ENCODE measurements at places on chromosomes 12 and 14. TPM values are rescaled to one million over a fixed set of nuclear protein-coding genes. Genes with fewer than 3 reads are reported as not detected.

TAMALIN gene
- 5.5 TPM for total RNA-seq

TMTC1 gene
- 5.4 TPM for total RNA-seq

PTMS gene
- total RNA-seq = 406 TPM

SLC17A8 gene
- total RNA-seq = 0.23 TPM

PZP gene
- total RNA-seq = 0.70 TPM

CLEC7A gene
- total RNA-seq = 1.2 TPM

CLEC4C gene
- not detected for total RNA-seq

PDZRN4 gene
- 0.20 TPM for total RNA-seq

GLS2 gene
- total RNA-seq = 251 TPM

HOXC5 gene
- not detected for total RNA-seq

DNA sequence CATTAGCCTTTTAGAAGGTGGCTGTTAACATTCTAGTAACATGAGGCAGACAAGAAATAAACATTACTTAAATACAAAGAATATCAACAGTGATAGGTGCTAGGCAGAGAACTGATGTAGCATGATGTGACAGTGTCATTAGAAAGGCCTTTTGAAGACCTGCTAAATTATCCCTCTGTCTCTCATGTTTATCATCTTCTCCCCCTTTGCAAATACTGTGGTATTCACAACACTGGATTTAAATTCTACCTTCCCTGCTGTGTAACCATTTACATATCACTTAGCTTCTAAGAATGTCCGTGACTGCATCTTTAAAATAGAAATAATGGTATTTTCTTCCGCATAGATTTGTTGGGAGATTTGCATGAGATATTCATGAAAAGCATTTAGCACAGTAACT, 74.4 kb upstream of the CLEC14A start:
- no peak for DNase-seq

DNA sequence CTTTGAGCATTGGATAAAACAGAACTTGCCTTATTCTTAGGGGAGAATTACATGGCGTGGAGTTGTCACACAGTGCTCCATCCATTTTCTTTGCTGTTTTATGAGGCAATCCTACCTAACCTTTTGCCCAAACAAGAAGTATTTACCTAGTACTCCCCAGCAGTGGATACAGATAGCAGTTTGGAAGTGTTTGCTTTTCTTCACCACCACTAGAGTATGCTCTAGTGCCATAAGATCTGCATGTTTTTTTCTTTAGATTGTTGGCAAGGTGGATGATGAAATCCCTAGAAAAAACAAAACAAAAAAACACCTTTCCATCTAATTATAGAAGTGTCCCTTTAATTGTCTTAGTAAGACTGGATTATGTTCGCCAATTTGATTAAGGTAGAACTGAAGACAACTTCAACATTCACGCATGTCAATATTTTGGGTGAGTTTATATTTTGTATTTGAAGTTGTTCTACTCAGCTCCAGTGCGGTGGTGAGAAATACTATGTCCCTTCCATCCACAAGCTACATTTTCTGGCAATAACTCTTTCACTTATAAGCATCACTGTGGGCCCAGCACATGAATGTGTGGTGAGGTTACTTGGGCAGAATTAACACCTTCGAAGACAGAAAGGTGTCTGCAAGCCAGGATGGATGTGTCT, 23.6 kb upstream of the TMEM260 start:
- DNase-seq = no peak

GRCh38 chr12:45208604-45209487, 7.0 kb upstream of the ANO6 start:
- no peak for DNase-seq

GRCh38 chr14:50772412-50772811, 58.5 kb downstream of the NIN start:
- no peak for DNase-seq

GRCh38 chr12:114998750-114999128, 314.8 kb upstream of the TBX3 start:
- DNase-seq = no peak

DNA sequence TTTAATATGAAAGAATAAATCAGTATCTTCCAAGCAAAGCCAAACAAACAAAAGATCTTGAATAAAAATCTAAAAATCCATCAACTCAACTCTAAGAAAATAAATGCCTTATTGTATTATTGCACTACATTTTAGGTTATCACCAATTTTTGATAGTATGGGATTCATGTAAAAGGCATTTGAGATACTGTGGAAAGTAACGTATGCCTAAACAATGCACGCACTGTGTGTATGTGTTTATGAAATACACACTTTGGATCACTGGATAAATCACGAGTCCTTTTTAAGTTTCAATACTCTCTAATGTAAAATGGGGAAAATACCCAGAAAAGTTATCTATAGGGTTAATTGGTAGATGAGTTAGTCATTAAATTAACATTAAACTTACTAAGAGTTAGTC, 17.7 kb downstream of the WBP11 start:
- DNase-seq = no peak

GRCh38 chr12:72578327-72578726, 306.2 kb downstream of the TRHDE start:
- DNase-seq = no peak

DNA sequence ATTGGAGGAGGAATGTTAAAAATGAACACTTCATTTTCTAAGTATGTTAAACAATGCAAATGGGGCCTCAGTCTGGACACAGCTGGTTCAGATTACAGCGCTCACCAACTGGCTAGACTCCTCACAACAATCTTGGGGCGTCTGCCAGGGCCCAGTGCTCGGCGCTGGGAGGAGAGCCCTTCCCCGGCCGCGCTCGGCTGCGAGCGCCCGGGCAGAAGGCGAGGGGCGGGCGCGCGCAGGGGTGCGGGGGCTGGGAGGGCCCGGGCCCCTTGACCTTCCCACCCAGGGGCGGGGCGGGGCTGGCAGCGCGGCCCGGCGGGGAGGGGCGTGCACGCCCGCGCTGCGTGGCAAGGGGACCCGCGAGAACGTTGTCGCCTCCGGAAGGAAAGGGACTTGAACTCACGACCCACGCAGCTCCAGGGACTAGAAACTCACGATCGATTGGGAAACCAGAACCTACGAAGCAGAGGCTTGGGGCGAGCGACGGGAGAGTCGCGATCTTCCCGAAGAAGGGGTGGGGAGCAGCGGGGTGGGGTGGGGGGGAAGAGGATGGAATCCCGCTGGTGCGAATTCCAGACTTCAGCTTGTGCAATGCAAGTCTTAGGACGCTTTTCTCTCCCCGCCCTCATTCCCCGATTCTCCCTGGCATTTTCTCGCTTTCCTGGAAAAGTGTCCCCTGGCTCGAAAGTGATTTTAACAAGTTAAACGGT, at the start of gene FBLN5:
Gene FBLN5, minus strand, starts transcription at position 220 of the 710 bp plus-strand sequence. CDS start 465 bp downstream, outside the sequence.
- DNase-seq = peak; percentile 51

DNA sequence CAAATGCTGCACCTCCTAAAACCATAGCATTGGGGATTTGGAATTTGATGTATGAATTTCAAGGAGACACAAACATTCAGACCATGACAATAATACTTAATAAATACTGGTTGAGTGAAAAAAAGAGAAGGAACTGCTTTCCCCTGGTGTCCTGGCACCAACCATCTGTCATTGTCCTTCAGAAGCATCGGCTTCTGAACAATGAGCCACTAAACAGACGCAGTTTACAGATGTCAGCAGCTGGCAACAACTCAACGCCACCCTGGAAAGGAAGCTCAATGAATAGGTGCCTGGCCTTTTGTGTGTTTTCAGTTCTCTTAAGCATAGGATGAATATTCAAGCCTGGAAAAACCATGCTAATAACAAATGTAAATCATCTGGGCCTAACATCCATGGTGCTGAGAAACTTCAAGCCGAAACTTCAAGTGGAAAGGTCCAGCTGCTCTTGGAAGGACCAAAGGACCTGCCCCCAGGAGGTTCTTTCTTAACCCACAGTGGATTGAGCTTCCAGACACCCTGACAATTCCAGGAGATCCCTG, 101.3 kb downstream of the WIF1 start:
- no peak for DNase-seq

DNA sequence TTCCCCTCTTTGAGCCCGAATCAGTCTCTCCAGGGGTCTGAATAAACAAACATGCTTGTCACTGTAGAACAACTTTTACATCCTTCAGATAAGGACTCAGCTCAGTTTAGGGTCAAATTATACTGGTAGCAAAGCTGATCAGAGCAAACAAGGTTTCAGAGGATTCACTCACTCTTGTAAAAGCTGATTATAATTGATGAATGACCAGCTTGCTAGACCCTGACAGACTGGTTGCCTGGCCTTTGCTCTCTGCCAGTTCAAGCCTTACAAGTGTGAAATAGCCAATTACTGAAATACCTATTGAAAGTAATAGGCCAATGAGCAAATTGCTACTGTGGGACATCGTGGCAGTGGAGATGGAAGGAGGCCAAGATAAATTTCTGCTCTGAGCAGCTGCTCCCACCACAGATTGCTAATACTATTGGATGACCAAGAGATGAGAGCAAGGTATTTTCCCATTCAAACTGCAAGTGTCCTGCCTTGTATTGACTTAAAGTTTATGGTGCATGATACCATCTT, 177.6 kb downstream of the PDZRN4 start:
- DNase-seq = no peak

DNA sequence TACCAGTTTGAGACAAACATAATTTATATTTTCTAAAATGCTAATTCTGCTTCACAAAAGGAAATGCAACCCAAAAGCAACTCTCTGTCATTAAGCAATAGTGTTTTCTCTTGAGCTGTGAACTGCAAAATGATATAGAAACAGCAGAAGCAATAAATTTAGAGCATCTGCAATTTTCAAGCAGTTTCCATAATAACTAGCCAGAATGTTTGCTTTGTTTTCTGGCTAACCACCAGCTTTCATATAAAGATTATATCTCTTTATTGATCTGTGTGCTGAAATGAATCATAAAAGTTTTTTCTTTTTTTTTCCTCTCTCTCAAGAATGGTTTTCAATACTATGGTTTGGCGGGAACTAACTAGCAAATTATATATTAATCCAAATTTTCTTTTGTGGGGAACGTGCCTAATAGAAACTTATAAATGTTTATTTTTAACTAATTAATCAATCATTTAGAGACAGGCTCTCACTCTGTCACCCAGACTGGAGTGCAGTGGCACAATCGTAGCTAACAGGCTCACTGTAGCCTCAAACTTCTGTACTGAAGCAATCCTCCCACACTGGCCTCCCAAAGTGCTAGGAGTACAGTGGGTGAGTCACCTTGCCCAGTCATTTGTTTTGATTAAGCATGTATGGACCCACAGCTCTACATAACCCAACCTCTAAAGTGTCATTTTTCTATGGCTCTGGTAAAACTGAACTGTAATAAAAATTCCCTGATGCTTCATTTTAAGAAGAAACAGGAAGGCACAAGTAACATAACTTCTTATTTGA, 830.1 kb upstream of the MGAT4C start:
- DNase-seq = no peak

DNA sequence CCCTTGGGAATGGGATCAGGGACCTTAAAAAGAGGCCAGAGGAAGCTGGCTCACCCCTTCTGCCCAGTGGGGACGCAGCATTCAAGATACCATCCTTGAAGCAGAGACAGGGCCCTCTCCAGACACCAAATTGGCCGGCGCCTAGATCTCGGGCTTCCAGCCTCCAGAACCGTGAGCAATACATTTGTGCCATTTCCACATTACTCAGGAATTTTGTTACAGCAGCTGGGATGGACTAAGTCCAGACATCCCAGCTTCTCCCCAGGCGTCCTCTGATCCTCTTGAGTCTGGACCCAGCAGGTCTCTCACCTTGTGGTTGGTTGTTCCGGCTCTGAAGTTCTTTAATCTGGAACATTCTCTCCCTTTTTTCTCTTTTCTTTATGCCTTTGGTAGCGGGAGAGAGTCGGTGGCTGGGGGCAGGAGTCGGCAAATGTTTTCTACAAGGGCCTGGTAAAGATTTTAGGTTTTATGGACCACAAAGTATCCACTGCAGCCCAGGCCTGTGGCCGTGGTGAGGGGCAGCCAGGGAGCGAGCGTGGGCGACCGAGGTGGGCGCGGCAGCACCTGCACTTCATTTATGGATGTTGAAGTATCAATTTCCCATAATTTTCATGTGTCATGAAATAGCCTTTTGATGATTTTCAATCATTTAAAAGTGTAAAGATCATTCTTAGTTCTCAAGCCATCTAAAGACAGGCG, 4.8 kb downstream of the CEP170B start:
- DNase-seq = no peak

DNA sequence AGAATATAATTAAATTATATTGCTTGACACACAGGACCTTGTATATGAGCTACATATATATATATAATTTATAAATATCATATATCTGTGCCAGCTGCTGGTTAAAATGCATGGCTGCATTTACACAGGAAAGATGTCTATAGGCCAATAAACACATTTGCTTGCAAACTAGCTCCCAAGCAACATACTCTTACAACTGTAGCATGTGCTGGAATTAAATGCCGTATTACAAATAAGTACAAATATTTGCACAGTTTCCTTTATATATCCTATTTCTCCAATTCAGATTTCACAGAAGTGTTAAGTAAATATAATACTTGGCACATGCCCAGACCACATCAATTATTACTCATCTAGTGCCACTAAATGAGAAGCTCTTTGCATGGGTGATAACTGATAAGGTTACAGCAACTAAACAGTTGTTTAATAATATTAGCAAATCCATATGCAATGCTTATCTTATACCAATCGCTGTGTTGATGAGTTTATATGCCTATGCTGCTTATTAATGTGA, 66.7 kb upstream of the E2F7 start:
- no peak for DNase-seq

- no peak for DNase-seq
These were observed 21.9 kb downstream of the YBX3 start for GRCh38 chr12:10701131-10701681.

DNA sequence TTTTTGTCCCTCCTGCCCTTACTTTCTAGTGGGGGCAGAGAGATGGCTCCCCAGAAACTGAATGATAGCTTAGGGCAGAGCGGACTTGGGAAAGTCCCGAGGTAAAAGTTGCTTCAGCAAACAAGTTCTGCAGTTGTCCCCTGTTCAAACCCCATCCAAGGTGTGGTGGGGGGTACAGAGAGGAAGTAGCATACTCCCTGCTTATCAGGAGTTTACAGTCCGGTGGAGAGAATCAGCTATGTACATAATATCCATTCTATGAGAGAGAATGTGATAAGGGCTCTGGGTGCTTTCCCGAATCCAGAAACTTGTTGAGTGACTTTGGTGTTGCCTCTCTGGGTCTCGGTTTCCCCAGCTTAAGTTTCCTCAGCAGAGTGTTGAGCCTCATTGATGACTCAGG, 40.4 kb upstream of the VRK1 start:
- no peak for DNase-seq

Data from left lobe of liver (tissue), 2 donors.